ENCODE measurements at places on chromosomes 7 and 10.

DNA sequence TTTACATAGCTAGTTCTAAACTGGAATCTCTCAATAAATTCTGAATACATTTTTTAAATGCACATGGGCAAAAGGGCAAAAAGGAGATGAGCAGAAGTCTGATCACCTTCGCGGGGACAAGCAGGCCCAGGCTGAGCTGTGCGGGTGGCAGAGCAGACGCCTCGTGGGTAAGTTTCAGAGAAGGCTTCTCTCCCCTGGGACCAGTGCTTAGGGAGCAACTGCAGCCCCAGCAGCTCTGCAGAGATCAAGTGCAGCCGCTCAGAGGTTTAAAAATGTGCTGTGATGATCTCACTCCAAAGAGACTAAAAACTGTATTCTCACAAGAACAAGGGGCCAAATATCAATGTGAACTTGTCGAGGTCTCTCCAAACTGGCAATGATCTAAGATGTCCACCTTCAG, 264.3 kb upstream of the RNF32 start:
- DNase-seq = no peak

GRCh38 chr10:84608126-84608525, 279.7 kb downstream of the CCSER2 start:
- no peak for DNase-seq

DNA sequence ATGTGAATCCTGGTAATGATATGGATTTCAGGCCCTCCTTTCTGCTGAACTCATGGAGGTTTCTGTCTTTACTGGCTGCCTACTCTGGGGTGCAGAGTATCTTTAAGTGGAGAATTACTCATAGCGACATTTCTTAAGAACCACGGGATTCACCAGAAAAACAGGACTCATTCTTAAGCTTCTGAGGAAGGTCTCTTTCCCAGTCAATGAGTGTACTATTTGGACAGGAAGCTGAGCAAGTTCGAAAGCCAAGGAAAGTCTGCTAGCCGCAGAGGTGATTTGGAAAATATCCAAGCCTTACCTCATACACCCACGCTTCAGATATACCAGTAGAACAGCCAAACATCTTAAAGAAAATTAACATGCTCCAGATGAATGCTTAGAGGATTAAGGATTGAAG, 377.6 kb upstream of the MYO3A start:
- DNase-seq = no peak

DNA sequence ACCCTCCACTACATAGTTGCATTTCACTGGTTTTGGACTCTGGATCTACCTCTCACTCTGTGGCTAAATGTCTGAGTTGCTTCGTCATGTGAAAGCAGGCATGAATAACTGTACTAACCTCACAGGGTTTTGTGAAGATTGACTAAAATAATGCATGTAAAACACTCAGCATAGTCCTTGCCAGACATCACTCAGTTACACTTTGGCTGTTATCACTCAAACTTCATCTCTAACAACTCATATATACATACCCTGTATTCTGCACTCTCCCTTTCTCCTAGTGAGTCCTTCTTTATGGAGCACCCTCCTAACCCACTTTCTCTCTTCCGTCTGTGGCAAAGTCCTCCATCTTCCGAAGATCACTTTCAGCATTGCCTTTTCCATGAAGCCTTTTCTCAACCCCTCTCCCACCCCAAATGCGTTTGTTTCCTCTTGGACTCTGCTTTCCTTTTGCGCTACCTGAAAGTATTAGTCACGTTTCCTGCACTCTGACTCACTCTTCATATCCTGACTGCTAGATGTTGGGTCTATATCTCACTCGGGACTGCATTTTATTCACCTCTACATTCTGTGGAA, 72.6 kb downstream of the OSBPL3 start:
- no peak for DNase-seq

GRCh38 chr10:132444877-132445351, 47.9 kb downstream of the PWWP2B start:
- peak; percentile 75 for DNase-seq

DNA sequence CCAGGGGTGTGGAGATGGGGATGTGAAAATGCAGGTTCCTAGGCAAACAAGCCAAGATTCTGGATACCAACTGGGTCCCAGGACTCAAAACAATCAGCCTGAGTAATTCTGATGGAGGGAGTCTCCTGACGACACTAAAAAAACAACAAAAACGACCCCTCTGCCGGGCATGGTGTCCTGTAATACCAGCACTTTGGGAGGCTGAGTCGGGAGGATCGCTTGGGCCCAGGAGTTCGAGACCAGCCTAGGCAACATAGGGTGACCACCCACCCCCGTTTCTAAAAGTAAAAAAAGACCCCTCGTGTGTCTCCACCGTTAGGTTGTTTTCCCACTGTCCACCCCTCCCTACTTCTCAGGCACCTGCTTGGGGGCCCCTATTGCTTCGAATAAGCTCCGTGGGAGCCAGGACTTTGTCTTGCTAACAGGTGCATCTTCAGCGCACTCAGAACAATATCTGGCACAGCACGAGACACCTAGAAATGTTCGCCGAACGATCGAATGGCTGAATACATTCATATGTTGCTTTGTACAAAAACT, 743 bp upstream of the NRF1 start:
- DNase-seq = no peak
